ENCODE measurements at places on chromosomes 16 and 17. TPM values are rescaled to one million over a fixed set of nuclear protein-coding genes. Genes with fewer than 3 reads are reported as not detected.

PYDC1 gene
- not detected for total RNA-seq

RGS9 gene
- 4.7 TPM for total RNA-seq

DNA sequence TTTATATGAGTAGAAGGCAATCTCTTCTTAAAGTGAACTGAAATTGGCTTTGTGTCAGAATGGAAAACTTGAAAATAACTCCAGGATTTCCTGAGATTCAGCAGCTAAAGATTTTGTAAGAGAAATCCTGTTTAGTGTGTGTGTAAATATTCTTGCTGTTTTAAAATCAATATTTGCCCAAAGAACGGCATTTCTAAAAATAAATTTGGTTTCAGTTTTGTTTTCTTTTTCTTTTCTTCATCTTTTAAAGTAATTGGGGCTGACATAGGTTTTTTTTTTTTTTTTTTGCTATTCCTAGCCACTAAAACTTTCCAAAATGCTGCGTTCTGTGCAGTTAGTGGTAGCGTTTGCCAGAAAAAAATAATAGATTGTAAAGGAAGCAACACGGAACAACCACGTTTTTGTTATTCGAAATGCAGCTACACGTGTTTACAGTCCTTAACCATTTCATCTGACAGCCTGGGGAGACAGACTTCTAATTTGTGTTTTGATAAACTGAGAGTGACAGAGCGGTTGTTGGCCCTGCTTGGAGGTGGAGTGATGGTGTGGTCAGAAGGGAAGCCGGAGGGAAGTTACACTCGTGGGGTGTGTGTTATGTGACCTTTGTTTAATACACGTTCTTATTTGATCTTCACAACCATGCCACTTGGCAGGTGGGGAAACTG lies 21.6 kb upstream of the SMPD3 start:
- no peaks in the 10 kb centered on the region for H3K27me3 ChIP-seq
- no peaks in the 10 kb centered on the region for H3K4me1 ChIP-seq
- H3K27ac ChIP-seq: no peak overlapping the region
- no peaks in the 10 kb centered on the region for H3K36me3 ChIP-seq

GRCh38 chr16:77971306-77972061 lies 50.9 kb upstream of the CLEC3A start:
- DNase-seq: peak; percentile 80
- H3K36me3 ChIP-seq: no peaks in the 10 kb centered on the region
- no peaks in the 10 kb centered on the region for H3K27me3 ChIP-seq
- peaks cover 10% of the 10 kb centered on the region for H3K4me1 ChIP-seq

DNA sequence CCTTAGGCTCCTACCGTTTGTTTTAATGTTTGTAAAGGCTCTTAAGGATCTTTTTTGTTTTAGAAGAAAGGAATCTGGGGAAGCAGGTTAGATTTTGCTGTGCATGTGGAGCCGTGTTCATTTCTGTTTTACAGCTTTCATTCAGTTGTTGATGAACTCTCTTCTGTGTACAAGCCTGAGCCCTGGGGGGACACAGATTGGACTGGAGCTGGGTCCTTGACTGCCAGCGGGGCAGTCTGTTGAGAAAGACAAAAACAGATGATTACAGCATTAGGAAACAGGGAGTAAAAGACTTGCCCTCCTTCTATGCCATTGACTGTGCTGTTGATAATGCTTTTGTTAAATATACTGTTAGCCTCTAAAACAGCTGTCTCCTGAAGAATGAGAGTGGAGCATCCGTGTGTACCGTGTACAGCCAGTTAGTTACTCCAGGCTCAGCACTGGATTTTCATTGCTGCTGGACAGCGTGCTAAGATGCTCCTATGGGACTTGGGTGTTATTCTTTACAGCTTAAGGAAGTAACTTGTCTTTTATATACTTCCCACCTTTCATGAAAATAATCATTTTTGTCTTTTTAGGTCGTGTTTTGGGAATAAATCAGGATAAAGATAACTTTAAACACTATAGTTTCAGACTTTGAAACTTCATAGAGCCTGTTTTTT lies 3.2 kb downstream of the MAP1LC3B start:
- H3K4me1 ChIP-seq: peaks cover 24% of the 10 kb centered on the region
- peaks cover 6% of the 10 kb centered on the region for H3K36me3 ChIP-seq
- H3K27ac ChIP-seq: no peak overlapping the region
- DNase-seq: no peak
- H3K4me3 ChIP-seq: no peak overlapping the region
- no peaks in the 10 kb centered on the region for H3K27me3 ChIP-seq

Data from cardiac muscle cell (in vitro differentiated cells and primary cell).